ENCODE measurements at places on chromosomes 2 and 18.

DNA sequence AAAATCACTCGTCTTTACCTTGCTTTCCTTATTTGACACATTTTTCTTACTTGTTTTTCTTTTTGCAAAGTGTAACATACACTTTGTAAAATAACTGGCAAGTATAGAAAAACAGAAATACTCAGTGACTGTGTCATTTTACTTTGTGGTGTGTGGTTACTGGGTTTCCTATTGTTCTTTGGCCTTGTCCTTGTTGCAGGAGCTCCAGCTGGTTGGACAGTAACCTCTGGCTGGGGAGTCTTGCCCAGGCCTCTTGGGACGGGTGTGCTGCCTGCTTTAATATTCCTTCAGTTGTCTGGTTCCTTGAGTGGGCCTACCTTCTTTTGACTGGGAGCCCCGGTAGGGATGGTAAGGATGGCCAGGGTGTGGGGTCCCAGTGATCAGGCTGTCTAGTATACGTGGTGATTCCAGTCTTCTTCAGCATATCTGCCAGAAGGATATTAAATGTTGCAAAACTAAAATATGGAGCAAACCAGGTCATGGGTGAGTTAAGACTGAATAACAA is 53.8 kb downstream of the RNF144A start:
- no peak for DNase-seq

GRCh38 chr2:225462417-225462816 is 62.9 kb downstream of the NYAP2 start:
- no peak for DNase-seq

DNA sequence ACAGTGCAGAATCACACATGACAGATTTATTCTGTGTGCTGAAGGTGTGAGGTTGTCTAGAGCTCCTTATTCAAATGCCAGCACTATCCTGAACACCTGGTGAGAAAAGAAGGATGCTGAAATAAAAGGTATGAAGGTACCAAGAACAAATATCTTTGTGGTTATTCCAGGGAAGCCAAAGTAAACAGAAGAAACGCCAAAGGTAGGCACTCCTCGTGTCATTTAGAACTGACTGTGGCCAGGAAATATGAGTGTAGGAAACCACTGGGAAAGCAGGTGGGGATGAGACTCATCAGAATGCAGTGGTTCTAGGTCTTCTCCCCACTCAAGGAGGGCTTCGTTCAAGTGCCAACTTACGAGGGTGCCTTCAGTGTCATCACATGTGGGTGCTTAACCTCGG is 80.8 kb downstream of the KIF5C start:
- DNase-seq = no peak

- no peak for DNase-seq
These were observed 31.5 kb upstream of the PDIA6 start for GRCh38 chr2:10844097-10844496.

GRCh38 chr18:56919190-56919589 is 227.7 kb upstream of the BOD1L2 start:
- DNase-seq = no peak

GRCh38 chr2:75133621-75134570 is 65.4 kb downstream of the TACR1 start:
- DNase-seq = no peak

GRCh38 chr18:48676756-48677368 is 138.0 kb downstream of the CTIF start:
- peak; percentile 63 for DNase-seq

DNA sequence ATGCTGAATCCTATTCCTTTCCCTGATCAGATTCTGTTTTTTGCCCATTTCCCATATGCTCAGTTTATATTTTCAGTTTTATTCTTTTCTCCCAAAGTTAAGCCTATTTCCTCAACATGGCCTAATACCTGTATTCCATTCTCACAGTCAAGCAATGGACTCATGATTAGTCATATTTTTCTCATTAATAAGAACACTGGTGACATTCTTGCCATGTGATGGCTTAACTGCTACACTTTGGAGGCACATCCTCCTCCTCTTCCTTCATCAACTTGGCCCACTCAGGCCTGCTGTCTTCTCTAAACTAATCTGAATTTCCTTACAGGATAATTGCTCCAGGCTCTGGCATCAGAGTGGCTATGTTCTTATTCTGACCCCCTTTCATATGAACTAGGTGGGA is 679.2 kb downstream of the NYAP2 start:
- no peak for DNase-seq

- DNase-seq = no peak
These were observed 6.9 kb upstream of the PARD3B start for GRCh38 chr2:204538182-204539018.

GRCh38 chr2:98768384-98769113 is 37.6 kb upstream of the MGAT4A start:
- DNase-seq = no peak

GRCh38 chr18:62832282-62832681 is 116.9 kb downstream of the PHLPP1 start:
- no peak for DNase-seq

- no peak for DNase-seq
These were observed 80.9 kb downstream of the MGAT5 start for GRCh38 chr2:134334542-134335353.

GRCh38 chr2:240212425-240213225 is 72.2 kb upstream of the OTOS start:
- DNase-seq = no peak

DNA sequence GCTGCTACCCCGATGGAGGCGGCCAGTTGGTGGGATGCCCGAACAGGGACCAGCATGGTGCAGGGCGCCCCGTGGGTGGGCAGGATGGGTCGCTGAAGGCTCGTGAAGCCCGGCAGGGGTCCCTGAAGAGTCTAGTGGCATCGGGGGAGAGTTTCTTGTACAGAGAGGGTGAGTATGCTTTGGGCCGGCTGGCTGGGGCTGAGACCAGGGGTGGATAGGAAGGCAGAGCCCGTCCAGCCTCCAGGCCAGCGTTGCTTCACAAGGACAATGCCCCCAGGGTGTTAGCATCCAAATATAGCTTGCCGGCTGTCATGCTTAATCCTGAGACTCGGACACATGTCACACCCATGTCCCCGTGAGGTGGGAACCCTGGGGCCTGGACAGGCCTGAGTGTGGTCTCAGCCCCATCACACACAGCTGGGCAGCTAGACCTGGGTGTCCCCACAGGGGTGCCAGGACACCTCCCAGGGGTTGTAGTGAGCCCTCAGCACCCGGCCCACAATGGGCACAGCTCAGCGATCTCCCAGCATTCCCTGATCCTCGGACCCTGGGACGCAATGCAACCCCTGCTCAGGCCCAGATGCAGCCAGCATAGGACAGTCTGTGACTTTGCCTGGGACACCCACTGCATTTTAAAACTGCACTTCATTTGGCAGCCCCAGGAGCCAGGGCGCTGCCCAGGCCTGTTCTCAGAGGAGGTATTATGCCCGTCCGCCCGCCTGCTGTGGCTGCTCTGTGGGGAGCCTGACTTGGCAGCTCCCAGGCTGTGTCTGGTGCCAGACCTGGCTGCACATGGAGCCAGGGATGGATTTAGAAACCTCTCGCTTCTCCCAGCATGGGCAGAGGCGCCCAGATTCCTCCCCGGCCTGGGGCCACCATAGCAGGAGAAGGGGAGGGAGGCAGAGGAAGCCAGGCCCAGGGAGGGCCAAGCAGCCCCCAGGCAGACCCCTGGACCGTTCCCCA is 36.4 kb downstream of the RAMP1 start:
- DNase-seq = no peak

DNA sequence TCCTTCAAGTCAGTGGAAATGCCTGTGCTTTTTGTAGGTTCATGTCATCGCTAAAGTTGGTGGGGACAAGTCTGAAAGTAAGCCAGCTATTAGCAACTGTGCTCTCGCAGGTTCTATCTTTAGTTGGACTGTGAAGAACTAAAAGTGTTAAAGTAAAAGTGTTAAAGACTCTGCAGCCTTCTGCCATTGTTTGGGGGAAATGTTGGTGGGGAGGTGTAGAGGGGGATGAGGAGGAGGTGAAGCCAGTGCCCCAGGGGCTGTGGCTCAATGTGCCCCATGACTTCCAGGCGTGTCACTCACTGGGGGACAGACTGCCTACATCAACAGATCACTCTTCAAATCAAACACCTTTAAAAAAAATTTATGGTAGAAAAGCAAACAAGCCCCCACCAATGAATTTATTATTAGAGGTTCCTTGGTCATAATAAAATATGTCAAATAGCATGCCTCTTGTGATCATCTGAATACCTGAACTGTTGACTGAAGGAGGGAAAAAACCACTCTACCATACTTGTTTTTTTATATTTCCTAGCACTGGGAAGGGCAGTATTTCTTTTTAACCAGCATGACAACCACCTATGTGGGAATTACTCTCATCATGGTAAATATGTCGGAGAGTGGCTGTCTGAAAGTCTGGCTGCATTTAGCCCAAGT is 19.3 kb downstream of the TGFA start:
- DNase-seq = no peak

DNA sequence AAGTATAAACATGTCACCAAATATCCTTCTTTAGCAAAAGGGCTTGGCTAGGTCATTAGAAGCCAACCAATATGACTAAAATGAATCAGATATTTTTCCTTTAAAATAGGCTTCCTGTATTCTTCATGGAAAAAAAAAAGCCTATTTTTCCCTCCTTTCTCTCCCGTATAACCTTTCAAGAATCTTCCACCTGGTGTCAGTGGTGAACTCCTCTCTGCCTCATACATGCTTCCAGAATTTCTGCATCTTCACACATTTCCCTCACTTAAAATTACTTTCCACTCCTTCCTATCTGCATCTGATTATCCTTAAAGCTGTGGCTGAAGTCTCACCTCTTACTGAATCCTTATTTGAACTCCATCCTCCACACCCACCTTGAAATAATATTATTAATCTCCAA is 116.9 kb upstream of the FANCL start:
- DNase-seq = no peak

DNA sequence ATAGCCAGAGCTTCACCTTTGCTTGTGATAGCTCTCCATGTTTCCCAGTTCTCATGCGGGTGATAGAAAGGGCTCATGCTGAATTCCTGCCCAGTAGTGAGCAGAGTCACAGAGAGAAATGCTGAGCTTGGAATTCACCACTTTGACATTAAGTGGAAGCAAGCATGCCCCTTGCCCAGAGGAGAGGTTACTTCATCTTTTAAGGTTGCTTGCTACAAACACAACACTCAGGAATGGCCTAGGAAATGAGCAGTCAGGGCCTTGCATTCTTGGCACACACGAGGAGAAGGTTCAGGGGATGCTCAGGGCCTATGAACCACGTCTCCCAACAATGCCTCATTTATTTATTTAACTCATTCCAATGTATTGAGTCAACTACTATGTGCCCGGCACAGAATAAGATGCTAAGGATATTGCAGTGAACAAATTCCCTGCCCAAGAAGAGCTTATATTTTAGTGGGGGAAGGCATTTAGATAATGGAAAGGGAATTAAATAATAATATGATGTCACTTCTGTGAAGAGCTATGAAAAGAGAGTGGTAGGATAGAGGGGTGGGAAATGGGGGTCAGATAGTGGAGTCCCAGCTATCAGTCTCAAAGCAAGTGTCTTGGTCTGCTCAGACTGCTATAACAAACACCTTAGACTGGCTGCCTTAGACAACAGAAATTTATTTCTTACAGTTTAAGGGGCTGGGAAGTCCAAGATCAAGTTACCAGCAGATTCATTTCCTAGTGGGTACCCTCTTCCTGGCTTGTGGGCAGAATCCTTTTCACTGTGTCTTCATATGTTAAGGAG is 42.1 kb downstream of the DDX18 start:
- DNase-seq = no peak

DNA sequence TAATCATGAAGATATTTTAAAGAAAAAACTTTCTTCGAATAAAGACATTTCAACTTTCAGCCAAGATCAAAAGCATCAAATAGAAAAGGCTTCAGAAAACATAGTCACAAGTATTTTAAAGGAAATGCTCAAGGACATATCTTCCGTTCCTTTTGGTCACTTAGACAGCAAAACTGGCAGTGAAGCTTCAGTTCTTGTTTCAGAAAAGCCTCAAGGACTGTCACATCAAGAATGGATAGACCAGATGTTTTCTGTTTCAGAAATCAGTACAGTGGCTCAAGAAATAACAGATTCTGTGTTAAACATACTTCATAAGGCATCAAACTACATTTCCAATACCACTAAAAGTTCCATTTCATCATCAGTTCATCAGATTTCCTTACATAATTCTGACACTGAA is 51.8 kb downstream of the FSIP2 start:
- DNase-seq = no peak

- DNase-seq = no peak
These were observed 211.3 kb upstream of the ARL4C start for GRCh38 chr2:234708091-234708683.

- no peak for DNase-seq
These were observed 66.1 kb upstream of the ZNF397 start for GRCh38 chr18:35174745-35175144.

- no peak for DNase-seq
These were observed 27.6 kb downstream of the BCL11A start for GRCh38 chr2:60525899-60526298.

DNA sequence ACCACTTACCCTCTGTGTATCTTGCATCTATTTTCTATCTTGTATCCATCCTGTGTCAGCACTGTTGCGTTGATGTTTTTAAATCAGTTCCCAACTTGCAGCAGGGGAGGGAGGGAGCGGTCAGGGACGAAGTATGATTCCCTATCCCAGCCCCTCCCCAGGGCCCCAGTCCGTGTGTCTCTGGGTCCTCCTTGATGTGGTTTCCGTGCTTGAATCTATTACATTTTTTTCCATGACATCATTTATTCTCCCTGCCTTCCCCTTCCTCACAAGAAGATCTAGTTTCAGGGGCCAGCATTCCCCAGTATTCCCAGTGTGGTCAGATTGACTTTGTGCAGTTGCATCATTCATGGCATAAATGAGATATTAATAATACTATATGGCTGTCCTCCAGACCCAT is 479.3 kb downstream of the PTPRM start:
- no peak for DNase-seq

- DNase-seq = no peak
These were observed 662.1 kb downstream of the LRP1B start for GRCh38 chr2:141468761-141469160.

- DNase-seq = no peak
These were observed 9.0 kb upstream of the CDK15 start for GRCh38 chr2:201797175-201797840.

DNA sequence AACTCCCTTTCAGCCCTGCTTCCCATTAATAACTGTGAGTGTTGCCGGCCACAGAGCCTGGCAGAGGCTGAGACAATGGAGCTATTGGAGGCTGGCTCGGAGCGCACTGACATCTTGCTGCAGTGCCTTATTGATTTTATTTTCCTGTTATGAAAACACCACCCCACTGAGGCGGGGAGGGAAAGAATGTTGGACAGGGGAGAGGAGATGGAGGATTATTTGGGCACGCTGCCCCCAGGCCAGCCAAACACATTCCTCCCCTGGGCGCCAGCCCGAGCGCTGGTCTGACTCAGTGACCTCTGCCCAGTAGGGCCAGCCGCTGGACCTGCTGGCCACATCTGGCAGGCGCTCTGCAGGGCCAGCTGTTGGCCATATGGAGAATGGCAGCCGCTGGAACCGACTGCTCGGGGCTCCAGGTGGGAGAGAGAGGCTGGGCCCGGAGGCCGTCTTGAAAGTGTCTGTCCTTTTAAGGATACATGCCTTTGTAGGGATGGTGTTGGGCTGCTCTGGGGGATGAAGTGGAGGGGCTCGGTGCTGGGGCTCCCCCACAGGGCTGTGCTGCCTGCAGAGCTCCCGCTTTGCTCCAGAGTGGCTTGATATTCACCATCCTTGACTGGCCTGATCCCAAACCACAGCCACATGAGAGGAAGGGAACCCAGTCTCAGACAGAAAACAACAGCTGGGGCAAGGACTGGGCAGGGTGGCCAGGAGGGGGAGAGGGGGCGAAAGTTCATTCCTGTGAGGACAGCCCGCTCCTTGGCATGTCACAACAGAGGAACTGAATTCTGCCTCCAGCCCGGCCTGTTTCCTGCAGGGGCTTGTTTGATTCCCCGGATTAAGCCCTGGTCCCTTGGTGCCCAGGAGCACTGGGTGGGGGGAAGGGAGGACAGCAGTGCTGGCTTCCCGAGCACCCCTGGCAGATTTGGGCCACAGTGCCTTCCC is 179.0 kb downstream of the KLHL29 start:
- no peak for DNase-seq
